Upper lobe of right lung (tissue), 1 donor: ENCODE measurements at places on chromosomes 4 and X. TPM values are rescaled to one million over a fixed set of nuclear protein-coding genes. Genes with fewer than 3 reads are reported as not detected.

DNA sequence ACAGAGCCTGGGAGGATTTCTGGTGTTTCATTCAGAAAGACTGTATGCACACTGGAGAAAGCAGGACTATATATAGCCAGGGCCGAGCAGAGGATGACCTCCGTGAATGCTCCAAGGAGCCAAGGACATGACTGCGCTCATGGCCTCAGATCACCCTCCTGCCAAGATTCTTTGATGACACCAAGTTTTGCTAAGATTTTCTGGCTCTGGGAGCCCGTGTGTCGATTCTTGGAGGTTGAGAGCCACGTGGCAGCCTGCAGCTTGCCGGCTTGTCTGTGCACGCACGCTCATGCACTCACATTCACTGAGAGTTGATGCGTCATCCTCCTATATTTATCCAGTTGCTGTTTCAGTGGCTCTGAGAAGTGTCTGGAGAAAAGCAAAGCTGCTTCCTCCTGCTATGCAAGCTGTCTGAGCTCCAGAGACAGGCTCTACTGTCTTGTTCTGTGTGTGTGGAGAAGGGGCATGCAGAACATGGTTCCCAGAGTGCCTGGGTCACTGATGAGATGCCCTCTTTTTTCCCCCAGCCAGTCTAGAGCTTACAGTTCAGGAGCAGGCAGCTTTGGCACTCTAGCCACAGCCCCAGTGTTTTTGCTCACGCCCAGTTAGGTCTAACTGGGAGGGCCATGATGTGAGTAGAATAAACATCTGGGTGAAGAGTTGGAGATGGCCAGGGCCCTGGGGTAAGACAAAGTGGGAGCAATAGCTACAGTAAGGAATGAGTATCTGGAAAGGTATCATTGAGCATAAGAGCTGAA, 64.9 kb upstream of the SCOC start:
- no peaks in the 10 kb centered on the region for H3K27me3 ChIP-seq
- H3K27ac ChIP-seq: no peak overlapping the region
- no peak for DNase-seq
- H3K4me3 ChIP-seq: no peak overlapping the region

Gene CLDN34
- 0.55 TPM for total RNA-seq

Gene CT55
- not detected for total RNA-seq

Gene IL3RA
- 43.0 TPM for total RNA-seq

Gene EFHC2
- total RNA-seq: 0.17 TPM

Gene FAM236D
- not detected for total RNA-seq

- no peak overlapping the region for H3K27ac ChIP-seq
- no peaks in the 10 kb centered on the region for H3K4me1 ChIP-seq
- no peak overlapping the region for H3K4me3 ChIP-seq
- H3K27me3 ChIP-seq: no peaks in the 10 kb centered on the region
- H3K36me3 ChIP-seq: no peaks in the 10 kb centered on the region
- DNase-seq: no peak
Observed at GRCh38 chr4:176443646-176444409, 124.1 kb downstream of the SPCS3 start.

DNA sequence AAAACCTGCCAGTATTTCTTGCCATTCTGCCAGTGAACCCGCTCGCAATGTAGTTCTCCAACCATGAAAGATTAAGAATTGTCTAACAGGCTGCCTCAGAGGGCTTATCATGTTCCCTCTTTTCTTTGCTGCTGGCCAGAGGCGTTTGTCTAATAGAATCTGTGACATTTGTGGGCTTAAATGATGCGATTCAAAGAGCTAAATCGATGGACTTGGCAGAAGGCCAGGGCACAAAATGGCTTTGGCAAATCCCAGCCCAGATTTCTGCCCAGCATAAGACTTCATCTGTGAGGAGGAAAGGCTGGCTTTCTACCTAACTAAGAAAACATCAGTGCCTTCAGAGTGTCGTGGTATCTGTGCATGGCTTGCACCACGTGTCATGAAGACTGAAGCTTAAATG, 79.9 kb downstream of the TRPC5OS start:
- no peak overlapping the region for H3K4me3 ChIP-seq
- no peaks in the 10 kb centered on the region for H3K27me3 ChIP-seq
- H3K36me3 ChIP-seq: no peaks in the 10 kb centered on the region
- no peak for DNase-seq
- H3K4me1 ChIP-seq: no peaks in the 10 kb centered on the region
- no peak overlapping the region for H3K27ac ChIP-seq

DNA sequence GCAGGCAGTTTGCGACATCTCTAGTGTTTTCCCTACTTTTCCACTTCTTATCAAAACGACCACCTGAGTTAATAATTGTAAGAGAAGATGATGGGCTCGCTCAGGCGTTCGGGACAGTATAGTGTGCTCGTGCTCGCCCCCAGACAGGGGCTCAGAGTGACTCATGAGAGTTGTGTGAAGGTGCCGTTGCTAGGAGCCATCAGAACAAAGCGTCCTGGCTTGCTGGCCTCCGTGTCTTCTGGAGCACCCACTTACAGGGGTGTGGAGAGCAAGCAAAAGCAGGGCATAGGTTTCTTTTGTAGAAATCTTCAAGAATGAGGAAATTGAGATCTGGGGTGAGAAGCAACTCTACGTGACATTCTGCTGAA, 73.0 kb upstream of the ADGRG2 start:
- H3K4me1 ChIP-seq: no peaks in the 10 kb centered on the region
- no peaks in the 10 kb centered on the region for H3K27me3 ChIP-seq
- no peak for DNase-seq
- no peaks in the 10 kb centered on the region for H3K36me3 ChIP-seq
- H3K4me3 ChIP-seq: no peak overlapping the region

GRCh38 chr4:57324673-57325307, 214.6 kb upstream of the IGFBP7 start:
- H3K4me3 ChIP-seq: no peak overlapping the region
- H3K27ac ChIP-seq: no peak overlapping the region
- no peaks in the 10 kb centered on the region for H3K27me3 ChIP-seq
- H3K36me3 ChIP-seq: no peaks in the 10 kb centered on the region
- H3K4me1 ChIP-seq: no peaks in the 10 kb centered on the region

GRCh38 chr4:114717432-114717831, 118.8 kb downstream of the UGT8 start:
- H3K27me3 ChIP-seq: no peaks in the 10 kb centered on the region
- H3K36me3 ChIP-seq: no peaks in the 10 kb centered on the region
- no peaks in the 10 kb centered on the region for H3K4me1 ChIP-seq
- no peak for DNase-seq
- no peak overlapping the region for H3K4me3 ChIP-seq

Gene COPS4
- total RNA-seq: 24.3 TPM

DNA sequence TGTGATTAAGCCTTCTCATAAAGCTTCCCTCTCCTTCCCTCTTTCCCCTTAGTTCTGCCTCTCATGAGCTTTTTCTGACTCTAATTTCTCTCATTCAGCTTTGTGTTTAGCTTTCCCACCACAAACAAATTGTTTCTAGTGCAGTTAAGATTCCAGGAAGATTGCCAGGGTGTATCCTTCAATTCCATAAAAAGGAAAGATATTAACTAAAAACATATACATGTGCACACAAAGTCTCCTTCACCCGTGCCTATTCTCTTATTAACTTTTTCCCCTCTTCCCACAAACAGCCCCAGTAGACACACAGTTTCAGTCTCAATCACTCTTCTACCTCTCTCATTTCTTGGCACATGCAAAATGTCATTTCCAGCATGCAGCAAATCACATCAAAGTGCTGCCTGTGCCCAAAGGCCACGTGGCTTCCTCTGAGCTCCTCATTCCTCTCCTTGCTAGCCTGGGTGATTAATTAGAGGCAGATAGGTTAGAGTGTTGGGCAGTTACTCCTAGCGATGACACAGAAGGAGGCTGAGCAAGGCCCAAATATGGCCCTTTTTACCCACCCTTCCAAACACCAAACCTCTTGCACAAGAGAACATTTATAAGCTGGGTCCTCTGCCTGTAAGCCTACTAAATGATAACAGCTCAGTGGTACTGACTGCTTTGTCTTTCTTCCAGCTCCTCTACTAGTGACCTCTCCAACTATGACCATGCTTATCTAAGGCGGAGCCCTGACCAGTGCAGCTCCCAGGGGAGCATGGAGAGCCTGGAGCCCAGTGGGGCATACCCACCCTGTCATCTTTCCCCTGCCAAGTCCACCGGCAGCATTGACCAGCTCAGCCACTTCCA, 159.6 kb downstream of the SOWAHB start:
- H3K27ac ChIP-seq: peak overlapping the region; percentile 59
- no peak for DNase-seq
- no peaks in the 10 kb centered on the region for H3K27me3 ChIP-seq
- H3K4me1 ChIP-seq: peaks cover 12% of the 10 kb centered on the region

Gene ARL13A
- total RNA-seq: not detected

Gene RHOXF2
- total RNA-seq: not detected

Gene NWD2
- not detected for total RNA-seq

Gene PNMA6A
- total RNA-seq: 0.87 TPM

Gene SYP
- total RNA-seq: 3.5 TPM

Gene GYPA
- total RNA-seq: not detected

DNA sequence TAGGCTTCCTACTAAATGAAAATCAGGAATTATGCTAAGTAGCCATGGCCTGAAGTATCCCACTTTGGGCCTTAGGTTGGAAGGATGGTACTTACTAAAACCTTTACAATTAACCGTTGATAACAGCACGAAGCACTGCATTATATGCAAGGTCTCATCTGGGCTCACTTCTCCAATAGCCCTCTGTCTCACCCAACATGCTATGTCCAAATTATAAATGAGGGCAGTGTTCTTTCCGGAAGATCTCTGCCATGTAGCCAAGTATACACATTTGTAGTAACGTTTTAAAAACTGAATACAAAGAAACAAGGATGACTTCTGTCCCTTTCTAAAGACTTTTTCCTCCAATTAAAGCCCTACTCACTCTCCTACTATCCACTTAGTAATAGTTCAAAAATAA, 51.6 kb downstream of the SCFD2 start:
- H3K4me3 ChIP-seq: no peak overlapping the region
- no peak for DNase-seq
- no peak overlapping the region for H3K27ac ChIP-seq
- no peaks in the 10 kb centered on the region for H3K4me1 ChIP-seq
- H3K27me3 ChIP-seq: no peaks in the 10 kb centered on the region
- no peaks in the 10 kb centered on the region for H3K36me3 ChIP-seq

Gene FHL1
- 328 TPM for total RNA-seq

GRCh38 chrX:9518889-9519288, 54.0 kb downstream of the TBL1X start:
- H3K4me3 ChIP-seq: no peak overlapping the region
- no peaks in the 10 kb centered on the region for H3K27me3 ChIP-seq
- no peak overlapping the region for H3K27ac ChIP-seq
- H3K4me1 ChIP-seq: no peaks in the 10 kb centered on the region
- DNase-seq: no peak

DNA sequence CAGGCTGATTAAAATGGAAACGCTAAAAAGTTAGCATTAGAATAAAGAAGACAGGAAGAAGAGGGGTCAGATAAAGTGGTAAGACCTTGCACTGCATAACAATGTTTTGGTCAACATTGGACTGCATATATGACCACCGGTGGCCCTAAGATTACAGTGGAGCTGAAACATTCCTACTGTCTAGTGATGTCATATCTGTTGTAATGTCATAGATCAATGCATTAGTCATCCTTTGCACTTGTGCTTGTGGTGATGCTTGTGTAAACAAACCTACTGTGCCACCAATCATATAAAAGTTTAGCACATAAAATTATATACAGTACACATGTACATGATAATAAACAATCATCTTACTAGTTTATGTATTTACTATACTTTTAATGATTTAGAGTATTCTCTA, 73.0 kb downstream of the TMEM165 start:
- H3K4me3 ChIP-seq: no peak overlapping the region
- no peaks in the 10 kb centered on the region for H3K27me3 ChIP-seq
- H3K27ac ChIP-seq: no peak overlapping the region
- H3K36me3 ChIP-seq: peaks cover 33% of the 10 kb centered on the region
- H3K4me1 ChIP-seq: no peaks in the 10 kb centered on the region

Gene AKAP17A
- 46.3 TPM for total RNA-seq

- H3K27ac ChIP-seq: no peak overlapping the region
- H3K27me3 ChIP-seq: no peaks in the 10 kb centered on the region
- peaks cover 96% of the 10 kb centered on the region for H3K36me3 ChIP-seq
- no peak overlapping the region for H3K4me3 ChIP-seq
- DNase-seq: no peak
Observed at GRCh38 chr4:143199503-143199902, 14.8 kb downstream of the USP38 start.

GRCh38 chr4:83217721-83218522, 66.7 kb downstream of the COQ2 start:
- H3K36me3 ChIP-seq: no peaks in the 10 kb centered on the region
- H3K4me3 ChIP-seq: no peak overlapping the region
- H3K27me3 ChIP-seq: no peaks in the 10 kb centered on the region
- no peak for DNase-seq

Gene MND1
- total RNA-seq: not detected

GRCh38 chrX:119410027-119410819, 11.1 kb downstream of the SLC25A43 start:
- no peak overlapping the region for H3K27ac ChIP-seq
- no peaks in the 10 kb centered on the region for H3K36me3 ChIP-seq
- no peak overlapping the region for H3K4me3 ChIP-seq
- DNase-seq: peak; percentile 79
- no peaks in the 10 kb centered on the region for H3K27me3 ChIP-seq
- H3K4me1 ChIP-seq: no peaks in the 10 kb centered on the region

Gene NEUROG2
- not detected for total RNA-seq

DNA sequence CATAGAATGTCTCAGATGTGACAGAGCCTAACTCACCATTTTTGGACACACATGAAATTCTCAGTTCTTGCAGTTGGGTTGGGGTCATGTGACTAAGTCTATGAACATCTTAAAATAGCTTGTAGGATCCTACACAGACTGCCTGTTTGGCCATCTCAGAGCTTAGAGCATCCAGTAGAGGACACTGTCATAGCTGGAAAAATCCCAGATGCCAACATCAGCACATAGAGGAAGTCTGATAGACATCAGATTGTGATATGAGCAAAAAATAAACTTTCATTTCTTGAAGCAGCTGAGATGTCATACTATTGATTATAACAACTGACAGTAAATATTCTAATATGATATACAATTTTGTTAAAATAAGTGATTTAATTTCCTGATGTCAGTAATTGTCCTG, 207.1 kb downstream of the TRAM1L1 start:
- H3K27me3 ChIP-seq: no peaks in the 10 kb centered on the region
- no peak for DNase-seq
- H3K36me3 ChIP-seq: no peaks in the 10 kb centered on the region
- no peak overlapping the region for H3K27ac ChIP-seq
- H3K4me3 ChIP-seq: no peak overlapping the region

Gene ZFP92
- 3.4 TPM for total RNA-seq

GRCh38 chr4:150582873-150583286, 929 bp downstream of the MAB21L2 start:
- no peaks in the 10 kb centered on the region for H3K4me1 ChIP-seq
- H3K27me3 ChIP-seq: no peaks in the 10 kb centered on the region
- peak overlapping the region; percentile 26 for H3K4me3 ChIP-seq
- DNase-seq: no peak

Gene TBX22
- total RNA-seq: not detected

Gene RAI2
- total RNA-seq: 32.1 TPM

Gene RTL5
- total RNA-seq: 9.2 TPM
